ENCODE measurements at places on chromosomes 2 and 18.

DNA sequence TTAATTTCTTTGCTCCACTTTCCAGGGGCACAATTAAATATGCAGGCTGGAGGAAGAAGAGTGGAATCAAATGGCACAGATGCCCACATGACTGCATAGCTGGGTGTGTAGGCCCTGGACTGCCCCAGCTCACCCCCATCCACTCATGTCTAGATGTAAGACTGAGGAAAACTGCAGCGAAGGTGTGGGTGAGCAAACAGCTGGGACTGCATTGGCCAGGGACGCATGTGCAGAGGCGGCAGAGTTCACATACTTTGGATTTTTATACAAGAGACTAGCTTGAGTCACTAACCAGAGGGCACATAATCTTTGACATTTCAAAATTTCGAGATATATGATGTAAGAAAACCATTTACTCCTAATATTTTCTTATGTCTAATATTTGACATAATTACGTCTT lies 60.1 kb downstream of the SPIRE1 start:
- DNase-seq = no peak
- H3K27ac ChIP-seq = no peak overlapping the region
- no peaks in the 10 kb centered on the region for H3K27me3 ChIP-seq
- no peaks in the 10 kb centered on the region for H3K36me3 ChIP-seq

- no peak overlapping the region for H3K4me3 ChIP-seq
- no peaks in the 10 kb centered on the region for H3K4me1 ChIP-seq
- no peak overlapping the region for H3K27ac ChIP-seq
These were observed 1618.7 kb downstream of the LRP1B start for GRCh38 chr2:140512106-140512505.

DNA sequence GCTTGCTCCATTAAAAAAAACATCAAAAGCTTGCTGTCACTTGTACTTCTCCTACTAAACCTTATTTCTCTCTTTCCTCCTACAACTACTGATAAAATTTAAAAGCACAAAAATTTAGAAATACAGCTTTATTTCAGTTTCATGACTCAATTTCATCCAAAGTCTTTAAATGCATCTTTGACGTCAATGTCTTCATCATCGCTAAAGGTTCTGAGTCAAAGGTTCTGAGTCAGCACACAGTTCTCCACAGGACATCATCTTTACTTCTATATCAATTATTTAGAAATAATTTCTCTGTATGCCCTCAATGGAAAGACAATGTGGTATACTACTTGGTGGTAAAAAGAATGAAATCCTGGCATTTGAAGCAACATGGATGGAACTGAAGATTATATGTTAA lies 163.9 kb upstream of the DNMT3A start:
- no peak overlapping the region for H3K27ac ChIP-seq
- H3K27me3 ChIP-seq = no peaks in the 10 kb centered on the region
- no peak overlapping the region for H3K4me3 ChIP-seq

GRCh38 chr2:231359948-231360347 lies 35.6 kb upstream of the B3GNT7 start:
- no peak for DNase-seq
- no peaks in the 10 kb centered on the region for H3K27me3 ChIP-seq
- H3K4me3 ChIP-seq = no peak overlapping the region
- H3K4me1 ChIP-seq = peaks cover 17% of the 10 kb centered on the region
- H3K27ac ChIP-seq = no peak overlapping the region

DNA sequence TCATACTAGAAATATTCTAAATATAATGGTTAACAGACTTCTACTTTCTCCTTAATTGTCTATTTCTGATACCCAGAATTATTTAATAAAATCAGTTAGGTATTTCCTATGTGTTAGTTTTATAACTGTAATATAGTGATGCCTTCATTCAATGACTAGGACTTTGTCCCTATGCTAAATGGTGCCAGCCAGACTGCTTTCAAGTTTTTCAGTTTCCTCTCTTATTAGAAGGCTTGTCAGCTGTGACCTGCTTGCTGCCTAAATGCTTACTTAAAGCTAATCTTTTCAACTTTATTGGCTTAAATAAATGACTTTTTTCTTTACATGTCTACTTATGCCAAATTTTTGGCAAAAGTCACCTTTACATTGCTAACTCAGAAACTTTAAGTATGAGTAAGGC lies 30.7 kb downstream of the BAZ2B start:
- no peak overlapping the region for H3K27ac ChIP-seq
- no peak for DNase-seq
- no peaks in the 10 kb centered on the region for H3K36me3 ChIP-seq
- no peak overlapping the region for H3K4me3 ChIP-seq
- no peaks in the 10 kb centered on the region for H3K4me1 ChIP-seq
